ENCODE measurements at places on chromosomes 3 and 15.

DNA sequence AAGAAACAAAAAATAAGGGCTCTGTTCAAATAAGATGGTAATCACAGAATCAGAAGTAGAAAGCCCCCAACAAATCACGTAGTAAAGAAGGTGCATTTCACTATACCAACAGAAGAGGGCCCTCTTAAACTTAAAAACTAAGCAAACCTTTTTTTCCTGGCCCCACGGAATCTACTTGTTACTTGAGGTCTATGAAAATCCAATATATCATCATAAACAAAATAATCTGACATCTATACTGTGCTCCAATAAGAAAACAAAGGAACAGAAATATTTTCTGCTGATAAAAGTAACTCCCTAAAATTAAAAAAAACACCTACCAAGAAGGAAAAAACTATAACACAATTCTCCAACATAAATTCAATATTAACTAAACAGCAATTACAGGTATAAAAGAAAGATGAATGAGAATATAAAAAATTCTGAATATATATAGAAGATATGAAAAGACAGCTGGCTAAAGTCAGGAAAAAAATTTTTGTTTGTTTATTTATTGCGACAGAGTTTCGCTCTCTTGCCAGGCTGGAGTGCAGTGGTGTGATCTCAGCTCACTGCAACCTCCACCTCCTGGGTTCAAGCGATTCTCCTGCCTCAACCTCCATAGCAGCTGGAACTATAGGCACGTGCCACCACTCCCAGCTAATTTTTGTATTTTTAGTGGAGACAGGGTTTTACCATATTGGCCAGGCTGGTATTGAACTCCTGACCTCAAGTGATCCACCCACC lies 81.8 kb downstream of the CLASP2 start:
- no peak for DNase-seq

- no peak for DNase-seq
These were observed 73.4 kb downstream of the CPN2 start for GRCh38 chr3:194277786-194278130.

GRCh38 chr3:118736107-118736506 lies 298.5 kb downstream of the IGSF11 start:
- no peak for DNase-seq

- DNase-seq: no peak
These were observed 590.2 kb upstream of the TBL1XR1 start for GRCh38 chr3:177787279-177788041.

Measured in stimulated activated CD8-positive, alpha-beta memory T cell treated with anti-CD3 and anti-CD28 coated beads, Interleukin-2, amount 100 ng/mL, for 1 hour (primary cell).